Activated naive CD4-positive, alpha-beta T cell treated with anti-CD3 and anti-CD28 coated beads, Interleukin-2, amount 10 ng/mL, durations not matched to agents 7 days and 5 days (primary cell): ENCODE measurements at places on chromosomes 3 and 15.

DNA sequence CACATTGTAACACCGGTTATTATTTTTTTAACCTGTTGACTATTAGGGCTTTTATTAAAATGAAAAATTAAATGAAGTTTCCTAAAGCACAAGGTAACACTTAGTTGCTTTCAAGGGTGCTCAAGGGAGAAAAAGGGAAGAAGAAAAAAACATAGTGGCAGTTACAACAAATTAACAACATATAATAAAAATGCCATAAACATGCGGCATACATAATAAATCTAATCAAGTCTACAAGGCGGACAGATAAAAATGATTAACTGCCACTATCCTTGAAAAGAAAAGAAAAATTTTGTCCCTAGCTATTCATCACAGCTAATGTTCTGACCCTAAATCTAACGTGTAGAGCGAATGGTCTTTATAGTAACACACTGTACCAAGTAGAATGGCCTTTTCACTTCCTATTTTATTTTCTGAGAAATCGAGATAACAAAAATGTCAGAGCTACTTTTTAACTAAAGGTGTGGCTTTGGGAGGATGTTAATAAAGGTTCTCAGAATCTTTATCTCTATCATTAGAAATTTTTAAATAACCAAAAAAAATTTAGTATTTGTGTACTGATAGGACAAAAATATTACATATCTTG lies 194.9 kb downstream of the FOXP1 start:
- no peak for DNase-seq

GRCh38 chr15:59116141-59116540 lies 11.2 kb downstream of the CCNB2 start:
- DNase-seq, result no peak

GRCh38 chr15:68427366-68427765 lies 4.6 kb downstream of the ITGA11 start:
- no peak for DNase-seq

- DNase-seq, result no peak
Measured at GRCh38 chr3:193835414-193835813, 242.4 kb downstream of the OPA1 start.

DNA sequence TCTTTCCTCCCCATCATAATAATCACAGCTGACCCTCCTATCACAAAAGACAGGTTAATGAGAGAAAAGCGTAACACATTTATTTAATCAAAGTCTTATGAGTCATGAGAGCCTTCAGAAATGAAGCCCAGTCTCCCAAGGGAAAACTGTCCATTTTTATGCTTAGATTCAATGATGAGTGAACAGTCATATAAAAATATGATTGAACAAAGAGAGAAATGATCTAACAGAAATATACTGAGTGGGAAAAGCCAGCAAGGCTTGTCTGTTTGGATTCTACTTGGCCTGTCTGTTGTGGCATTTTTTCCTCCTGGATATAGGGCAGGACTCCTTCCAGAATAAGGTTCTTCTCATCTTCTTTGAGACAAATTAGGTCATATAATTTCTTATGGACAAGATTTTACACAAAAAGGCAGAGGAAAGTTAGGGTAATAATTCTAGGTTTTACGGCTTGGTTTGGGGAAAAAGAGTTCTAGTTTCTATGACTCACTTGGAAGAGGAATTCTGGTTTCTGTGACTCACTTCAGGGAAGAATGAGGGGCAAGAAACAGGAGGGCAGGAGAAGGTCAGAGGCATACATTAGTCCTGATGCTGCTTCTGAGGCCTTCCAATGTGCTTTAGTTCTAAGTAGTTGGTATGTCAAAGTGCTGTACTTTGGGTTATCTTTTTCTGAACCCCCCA lies 534.2 kb downstream of the ZIC1 start:
- DNase-seq, result no peak

GRCh38 chr15:26037369-26037768 lies 174.2 kb upstream of the ATP10A start:
- DNase-seq, result no peak

GRCh38 chr3:42288385-42288784 lies 22.4 kb upstream of the CCK start:
- DNase-seq, result no peak

DNA sequence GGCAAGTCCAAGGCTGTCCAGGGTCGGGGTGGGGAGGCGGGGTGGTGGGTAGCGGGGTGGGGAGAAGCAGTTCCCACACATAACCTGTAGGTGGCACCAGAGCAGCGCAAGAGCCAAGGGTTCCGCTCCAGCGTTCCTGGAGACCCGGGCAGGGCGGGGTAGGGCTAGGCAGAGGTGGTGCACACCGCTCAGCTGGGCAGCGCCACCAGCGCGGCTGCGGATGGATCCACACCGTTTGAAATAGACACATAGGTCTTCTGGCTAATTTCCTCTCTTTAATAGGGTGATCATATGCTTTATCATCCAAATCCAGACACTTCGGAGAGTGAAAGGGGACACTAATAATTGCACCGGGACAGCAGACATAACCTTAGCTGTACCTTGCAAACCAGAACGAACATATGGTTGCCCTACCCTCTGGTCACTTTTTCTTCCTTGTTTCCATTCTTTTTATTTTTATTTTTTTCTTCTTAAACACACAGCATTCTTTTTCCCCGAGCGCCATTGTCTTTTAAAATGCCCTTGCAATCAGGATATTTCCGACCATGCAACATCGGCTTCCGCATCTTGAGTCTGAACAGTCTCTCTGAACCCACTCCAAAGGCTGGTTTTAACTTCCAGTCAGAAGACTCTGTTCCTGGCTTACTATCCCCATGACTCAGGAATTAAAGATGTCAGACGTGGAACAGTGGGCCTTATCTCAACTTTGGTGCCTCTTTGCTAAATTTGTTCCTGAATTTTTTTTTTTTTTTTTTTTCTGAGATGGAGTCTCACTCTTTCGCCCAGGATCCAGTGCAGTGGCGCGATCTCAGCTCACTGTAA lies 12.5 kb upstream of the ZSCAN2 start:
- peak; percentile 90 for DNase-seq

GRCh38 chr3:95899494-95899893 lies 914.9 kb upstream of the EPHA6 start:
- DNase-seq, result no peak

GRCh38 chr15:101610611-101611000 lies 41.6 kb downstream of the TM2D3 start:
- DNase-seq, result no peak

DNA sequence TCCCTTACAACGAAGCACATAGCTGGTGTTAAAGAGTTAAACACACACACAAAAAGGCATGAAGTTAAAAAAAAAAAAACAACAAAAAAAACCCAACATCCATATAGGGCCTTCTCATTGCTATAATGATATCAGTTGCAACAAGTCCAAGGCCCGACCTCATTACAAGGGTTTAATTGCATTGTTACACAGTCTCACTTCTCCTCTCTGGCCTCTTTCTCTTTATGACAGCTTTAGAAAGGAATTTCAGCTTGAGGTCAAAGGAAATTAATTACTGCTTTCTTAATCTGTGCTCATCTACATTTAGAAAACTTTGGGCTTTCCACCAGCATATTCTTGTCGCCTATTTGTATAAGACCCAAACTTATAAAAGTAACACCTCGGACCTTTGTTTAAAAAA lies 342.1 kb downstream of the NR2F2 start:
- DNase-seq, result no peak

DNA sequence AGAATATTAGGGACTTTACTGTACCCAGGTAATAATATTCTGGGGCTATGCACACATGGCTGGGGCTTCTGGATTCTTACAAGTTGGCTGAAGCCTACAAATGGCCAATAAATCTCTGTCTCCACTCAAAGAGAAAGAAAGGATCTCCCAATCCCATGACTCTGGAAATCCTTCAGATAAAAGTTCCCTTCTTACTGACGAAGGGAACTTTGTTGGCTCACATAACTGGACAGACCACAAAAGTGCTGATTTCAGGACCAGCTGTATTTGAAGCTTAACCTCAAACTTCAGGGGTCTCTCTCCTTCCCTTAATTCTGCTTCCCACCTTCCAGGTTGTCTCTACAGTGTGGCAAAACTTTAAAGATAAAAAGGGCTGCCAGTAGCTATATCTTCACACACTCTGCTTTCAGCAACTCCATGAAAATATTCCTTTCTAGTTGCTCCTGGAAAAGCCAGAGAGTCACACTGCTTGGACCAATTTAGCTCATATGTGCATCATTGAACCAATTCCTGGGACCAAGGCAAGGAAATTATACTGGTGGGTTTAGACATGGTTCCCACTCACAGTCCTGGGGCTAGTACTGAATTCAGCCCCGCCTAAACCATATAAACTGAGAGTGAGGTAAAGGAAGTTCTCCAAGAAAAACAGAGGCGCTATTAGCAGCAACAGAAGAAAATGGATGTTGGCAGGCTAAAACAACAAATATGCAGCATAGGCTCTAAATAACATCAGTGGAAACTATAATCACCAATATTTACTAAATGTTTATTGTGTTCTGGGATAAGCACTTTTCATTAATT lies 290.0 kb upstream of the GADL1 start:
- DNase-seq, result no peak

DNA sequence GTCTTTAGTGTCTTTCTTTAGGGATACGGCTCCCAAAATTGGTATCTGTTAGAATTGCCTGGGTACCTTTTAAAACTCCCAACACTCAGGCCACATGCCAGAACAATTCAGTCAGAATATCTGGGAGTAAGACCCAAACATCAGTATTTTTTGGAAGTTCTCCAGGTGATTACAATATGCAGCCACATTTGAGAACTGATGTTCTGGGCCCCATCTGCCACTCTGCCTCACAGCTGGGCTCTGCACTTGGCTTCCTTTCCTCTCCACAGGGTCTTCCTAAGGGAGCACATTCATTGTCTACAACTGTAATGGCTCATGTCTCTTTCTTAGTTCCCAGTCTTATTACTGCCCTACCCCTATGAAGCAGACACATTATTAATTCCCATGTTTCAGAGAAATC lies 394.5 kb downstream of the MFSD1 start:
- DNase-seq, result no peak

DNA sequence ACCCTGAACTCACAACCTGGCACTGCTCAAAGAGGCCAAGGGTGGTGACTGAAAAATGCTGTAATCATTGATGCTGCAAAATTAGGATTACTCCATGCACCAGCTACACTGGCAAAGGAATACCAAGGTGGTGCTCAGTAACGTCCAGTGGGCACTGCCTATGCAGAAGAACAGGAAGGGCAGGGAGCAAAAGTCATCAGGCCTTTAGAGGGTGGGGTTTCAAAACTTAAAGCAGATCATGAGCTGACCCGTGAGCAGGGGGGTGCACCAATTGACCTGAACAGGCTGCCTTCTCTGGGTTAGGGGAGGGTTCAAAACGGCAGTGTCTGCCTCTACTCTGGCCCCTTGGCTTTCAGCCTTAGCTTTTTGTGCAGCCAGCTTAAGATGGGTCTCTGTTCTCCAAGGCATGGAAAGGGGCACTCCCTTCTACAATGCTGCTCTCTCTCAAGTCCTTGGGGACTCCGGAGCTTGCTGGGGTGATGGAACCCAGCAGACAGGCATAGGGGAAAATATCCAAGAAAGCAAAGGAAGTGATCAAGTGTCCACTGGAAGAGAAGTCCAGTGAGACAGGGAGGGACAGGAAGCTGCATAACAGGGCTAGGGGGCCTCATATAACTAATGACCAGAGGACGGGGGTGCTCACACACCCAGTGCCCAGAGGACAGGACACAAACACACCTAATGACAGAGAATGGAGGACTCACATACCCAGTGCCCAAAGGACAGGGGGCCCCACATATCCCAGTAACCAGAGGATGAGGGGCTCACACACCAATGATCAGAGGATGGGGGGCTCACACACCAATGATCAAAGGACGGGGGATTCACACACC lies 11.4 kb downstream of the RAB6B start:
- no peak for DNase-seq

GRCh38 chr15:65414841-65415621 lies 7.7 kb downstream of the IGDCC4 start:
- DNase-seq, result no peak

- no peak for DNase-seq
Measured at GRCh38 chr3:46557814-46558183, 8.3 kb downstream of the LRRC2 start.

DNA sequence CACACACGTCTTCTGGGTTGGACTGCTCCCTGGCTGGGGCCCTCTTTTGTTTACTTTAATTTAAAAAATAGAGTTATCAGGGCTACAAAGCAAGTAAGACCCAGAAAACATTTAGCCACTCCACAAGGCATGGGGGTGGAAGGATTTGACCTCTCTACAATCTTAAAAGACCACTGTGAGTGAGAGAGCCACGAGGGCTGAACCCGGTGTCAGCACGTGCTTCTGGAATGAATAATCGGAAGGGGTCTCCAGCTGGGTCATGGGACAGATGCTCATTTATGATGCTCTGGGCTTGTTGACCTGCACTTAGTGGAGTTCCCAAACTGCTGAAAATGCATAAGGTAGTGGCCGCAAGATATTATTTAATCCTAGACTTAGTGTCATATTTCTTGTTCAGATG lies 52.4 kb downstream of the EIF4E3 start:
- DNase-seq, result no peak

GRCh38 chr15:81942157-81942556 lies 103.7 kb downstream of the MEX3B start:
- DNase-seq, result no peak

DNA sequence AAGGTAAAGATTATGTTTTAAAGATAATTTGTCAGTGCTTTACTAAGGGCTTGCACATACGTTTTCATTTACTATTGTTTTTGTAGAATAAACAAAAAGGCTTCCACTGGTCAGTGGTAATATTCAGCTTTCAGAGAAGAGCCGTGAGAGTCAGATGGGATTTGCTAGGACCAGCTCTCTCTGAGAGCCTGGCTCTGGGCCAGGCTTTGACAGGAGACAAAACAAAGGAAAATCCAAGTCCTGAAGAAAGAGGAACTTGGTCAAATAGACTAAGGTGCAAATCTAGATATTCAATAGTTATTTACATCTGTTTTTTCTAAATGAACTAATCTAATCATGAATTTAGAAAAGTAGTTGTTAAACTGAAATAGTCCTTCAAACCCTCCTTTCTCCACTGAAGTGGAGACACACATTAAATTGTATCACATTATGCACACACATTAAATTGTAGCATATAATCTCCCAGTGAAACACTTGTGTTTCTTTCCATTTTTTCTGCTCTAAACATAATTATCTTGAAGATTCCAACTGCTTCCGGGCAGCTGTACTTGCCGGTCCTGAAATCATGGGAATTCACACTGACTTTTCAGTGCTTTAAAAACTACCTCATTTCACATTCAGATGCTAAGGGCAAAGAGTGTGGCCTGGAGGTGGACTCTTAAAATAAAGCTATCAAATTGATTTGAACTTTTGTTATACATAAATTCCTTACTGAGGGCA lies 55.1 kb upstream of the FILIP1L start:
- DNase-seq, result no peak

DNA sequence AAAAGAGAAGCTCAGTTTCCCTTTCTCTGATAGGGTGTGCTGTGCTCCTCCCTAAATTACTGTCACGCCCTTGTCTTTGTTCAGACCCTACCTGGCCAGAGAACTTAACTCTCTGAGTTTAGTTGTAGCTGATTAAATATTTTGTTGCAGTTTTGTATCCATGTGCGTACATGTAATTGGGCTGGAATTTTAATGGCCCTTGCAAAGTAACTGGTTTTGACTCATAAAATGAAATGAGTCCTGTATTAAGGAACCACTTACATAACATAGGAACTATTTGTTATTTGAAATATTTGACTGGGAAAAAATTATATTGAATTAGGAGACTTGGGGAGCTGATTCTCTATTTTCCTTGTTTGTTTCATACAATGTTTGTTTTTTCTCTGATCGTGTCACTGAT lies 80.2 kb downstream of the LRRK1 start:
- DNase-seq, result no peak

GRCh38 chr15:36469311-36469966 lies 110.0 kb upstream of the CDIN1 start:
- DNase-seq, result no peak
